Activated CD4-positive, alpha-beta T cell treated with anti-CD3 and anti-CD28 coated beads for 36 hours (primary cell): ENCODE measurements at places on chromosomes 3 and 15. TPM values are rescaled to one million over a fixed set of nuclear protein-coding genes. Genes with fewer than 3 reads are reported as not detected.

CXCR6 gene
- total RNA-seq: 0.42 TPM

ATP6V1A gene
- total RNA-seq: 45.2 TPM

KAT2B gene
- 17.2 TPM for total RNA-seq

- peak; percentile 45 for DNase-seq
These were observed 41.4 kb downstream of the SNAPC5 start for GRCh38 chr15:66456211-66456610.

DNA sequence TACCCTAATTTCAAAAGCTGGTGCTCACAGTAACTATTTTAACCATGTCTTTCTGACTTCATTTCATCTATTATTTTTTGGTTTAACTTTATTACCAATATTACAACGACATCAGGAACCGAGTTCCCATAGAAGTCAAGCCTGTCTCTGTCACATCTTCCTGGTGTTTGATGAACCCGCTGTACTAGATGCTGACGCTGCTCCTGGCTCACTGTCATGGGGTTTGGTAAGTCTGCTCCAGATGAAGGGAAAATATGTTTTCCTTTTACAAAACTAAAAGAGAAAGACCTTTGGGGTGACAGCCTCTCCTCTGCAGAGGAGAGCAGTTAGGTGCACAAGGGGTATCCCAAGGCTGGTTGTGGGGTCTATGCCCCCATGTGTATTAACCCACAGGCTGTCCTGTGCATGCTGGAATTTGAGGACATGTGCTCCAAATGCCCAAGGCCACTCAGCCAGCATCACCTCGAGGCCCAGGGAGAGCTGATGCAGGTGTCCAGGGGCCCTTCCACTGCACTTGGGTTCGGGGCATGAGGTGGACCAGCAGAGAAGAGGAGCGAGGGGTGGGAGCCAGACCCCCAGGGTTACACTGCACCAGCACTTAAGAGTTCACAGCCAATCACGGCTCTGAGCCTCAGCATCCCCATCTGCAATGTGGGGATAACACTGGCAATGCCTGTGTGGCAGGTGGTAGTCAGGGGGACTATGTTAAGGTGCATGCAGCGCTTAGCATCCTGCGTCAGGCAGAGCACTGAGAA is 62.2 kb downstream of the ATP10A start:
- DNase-seq: no peak

DNA sequence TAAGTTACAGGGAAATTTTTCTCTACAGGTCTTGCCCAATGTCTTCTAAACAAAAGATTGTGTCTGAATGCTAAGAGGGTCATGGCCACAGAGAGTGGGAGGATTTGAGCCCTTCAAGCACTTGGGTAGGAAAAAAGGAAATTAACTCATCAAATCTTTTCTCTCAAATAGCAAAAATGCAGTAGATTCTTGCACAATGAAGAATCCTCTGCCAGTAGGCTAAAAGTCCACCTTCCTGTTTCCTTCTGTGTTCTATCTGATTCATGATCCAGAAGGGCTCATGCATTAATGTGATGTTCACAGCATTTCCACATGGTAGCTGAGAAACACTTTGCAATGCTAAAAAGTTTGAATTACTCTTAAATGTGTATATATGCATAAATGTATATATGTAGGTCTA is 177.1 kb downstream of the CD47 start:
- DNase-seq: no peak

DNA sequence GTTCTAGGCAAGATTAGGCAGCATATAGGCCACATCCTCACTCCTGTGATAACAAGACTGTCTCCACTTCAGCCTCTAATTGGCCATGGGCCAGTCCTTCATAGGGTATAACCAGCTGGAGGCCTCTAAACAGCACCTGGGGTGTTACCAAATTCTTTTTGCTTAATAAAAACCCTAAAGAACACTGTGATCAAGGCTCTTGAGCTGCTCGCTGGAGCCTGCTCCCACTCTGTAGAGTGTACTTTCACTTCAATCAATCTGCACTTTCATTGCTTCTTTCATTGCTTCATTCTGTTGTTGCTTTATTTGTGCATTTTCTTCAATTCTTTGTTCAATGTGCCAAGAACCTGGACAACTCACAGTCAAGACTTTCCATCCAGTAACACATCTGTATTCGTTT is 36.2 kb upstream of the TOPBP1 start:
- DNase-seq: no peak

DNA sequence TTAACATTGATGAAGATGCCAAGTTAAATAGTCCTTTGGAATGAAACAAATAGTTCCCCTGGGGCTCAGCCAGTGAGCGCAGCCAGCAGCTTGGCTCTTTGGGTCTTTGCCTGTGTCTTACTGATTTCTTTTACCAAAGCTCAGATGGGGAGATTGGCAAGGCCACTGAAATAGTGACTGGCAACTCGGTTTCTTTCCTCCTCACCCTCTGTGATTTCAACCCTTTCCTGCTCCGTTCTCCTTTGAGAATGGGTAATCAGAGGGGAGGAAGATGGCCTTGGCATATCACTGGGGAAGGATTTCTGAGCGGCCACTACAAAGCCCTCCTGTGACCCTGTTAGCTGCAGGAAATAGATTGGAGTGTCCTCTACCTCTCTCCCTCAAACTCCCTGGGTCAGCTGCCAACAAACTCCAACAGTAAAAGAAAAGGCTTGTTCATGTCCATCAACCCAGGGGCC is 337.1 kb upstream of the LRRFIP2 start:
- DNase-seq: no peak

- DNase-seq: no peak
These were observed 49.1 kb upstream of the LIMD1 start for GRCh38 chr3:45545476-45545875.
